ENCODE measurements at places on chromosomes 11 and 22.

GRCh38 chr11:125429174-125429707 lies 66.8 kb downstream of the FEZ1 start:
- peak; percentile 86 for DNase-seq

- DNase-seq = no peak
Observed at GRCh38 chr11:77771135-77771534, 49.4 kb downstream of the RSF1 start.

GRCh38 chr11:126257764-126258163 lies 10.9 kb downstream of the SRPRA start:
- DNase-seq = no peak

DNA sequence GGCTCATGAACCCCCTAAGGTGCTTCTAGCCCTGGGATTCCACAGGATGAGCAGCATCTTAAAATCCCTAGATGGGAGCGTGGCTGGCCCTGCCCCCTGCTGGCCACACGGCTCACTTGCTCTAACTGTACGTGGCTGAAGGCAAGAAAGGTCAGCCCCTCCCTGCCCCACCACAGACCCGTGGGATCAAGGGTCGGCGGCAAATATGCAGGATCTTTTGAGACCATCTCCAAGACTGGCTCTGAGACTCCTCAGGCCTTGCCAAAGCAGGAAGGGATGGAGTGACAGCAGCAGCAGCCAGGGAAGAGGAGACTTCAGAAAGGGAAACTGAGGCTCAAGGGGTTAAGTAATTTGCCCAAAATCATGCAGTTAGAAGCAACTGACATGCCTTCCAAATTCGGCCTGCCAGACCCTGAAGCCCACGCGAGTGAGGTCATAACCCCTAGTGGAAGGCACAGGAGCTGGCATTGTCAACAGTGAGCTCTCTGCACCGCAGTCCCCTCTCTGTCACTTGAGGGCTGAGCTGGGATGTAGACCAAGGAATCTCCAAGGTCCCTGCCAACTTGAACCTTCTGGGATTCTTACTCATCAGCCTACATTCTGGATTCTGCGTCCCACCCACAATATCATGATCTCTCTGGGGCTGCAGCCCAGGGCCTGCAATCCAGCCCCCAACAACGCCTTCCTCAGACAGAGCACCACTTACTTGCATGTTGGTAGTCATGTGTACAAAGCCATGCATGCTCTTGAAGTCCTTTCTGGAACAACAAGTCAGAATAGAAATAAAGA lies 31.4 kb downstream of the CREB3L1 start:
- DNase-seq = peak; percentile 33

GRCh38 chr11:78694152-78694551 lies 119.5 kb upstream of the NARS2 start:
- no peak for DNase-seq

- peak; percentile 75 for DNase-seq
Observed at GRCh38 chr11:91248199-91248807, 976.3 kb upstream of the FAT3 start.

DNA sequence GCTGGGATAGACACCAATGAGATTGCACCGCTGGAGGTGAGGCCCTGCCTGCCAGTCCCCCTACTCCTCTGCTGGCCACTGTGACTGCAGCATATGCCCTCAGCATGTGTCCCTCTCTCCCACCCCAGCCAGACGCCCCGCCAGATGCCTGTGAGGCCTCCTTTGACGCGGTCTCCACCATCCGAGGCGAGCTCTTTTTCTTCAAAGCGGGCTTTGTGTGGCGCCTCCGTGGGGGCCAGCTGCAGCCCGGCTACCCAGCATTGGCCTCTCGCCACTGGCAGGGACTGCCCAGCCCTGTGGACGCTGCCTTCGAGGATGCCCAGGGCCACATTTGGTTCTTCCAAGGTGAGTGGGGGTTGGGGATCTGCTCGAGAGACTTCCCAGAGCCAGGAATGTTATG lies 5.7 kb upstream of the SMARCB1 start:
- no peak for DNase-seq
